ENCODE measurements at places on chromosomes 5 and 9. TPM values are rescaled to one million over a fixed set of nuclear protein-coding genes. Genes with fewer than 3 reads are reported as not detected.
A peak's percentile ranks its signal among the peaks of the same experiment; 100 is the strongest.

DNA sequence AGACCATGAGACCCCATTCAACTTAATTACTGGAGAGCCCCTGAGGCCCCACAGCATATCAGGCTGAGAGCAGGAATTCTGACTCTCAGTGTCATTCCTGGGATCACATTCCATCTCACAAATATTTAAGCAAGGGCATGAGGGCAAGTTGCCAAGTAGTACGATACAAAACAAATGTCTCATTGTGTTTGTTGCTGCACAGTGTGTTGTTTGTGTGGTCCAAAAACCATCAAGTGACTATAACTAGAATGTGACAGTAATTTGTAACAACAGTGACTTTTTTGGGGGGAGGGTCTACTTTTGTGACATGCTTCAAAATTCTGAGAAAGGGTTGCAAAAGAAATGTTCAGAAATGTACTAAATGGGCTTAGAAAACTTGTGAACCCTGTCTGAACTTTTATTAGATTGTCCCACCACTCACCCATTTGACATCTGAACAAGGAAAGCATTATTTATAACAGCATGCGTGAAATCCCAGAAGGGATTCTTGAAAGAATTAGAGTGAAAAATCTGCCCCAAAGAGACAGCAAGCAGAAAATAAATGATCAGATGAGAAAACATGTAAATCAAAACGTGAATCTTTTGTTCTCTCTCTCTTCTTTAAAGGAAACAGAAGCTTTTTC is 347.0 kb downstream of the NTRK2 start:
- H3K4me1 ChIP-seq, result no peaks in the 10 kb centered on the region
- H3K27me3 ChIP-seq, result no peaks in the 10 kb centered on the region
- H3K36me3 ChIP-seq, result no peaks in the 10 kb centered on the region

GRCh38 chr9:4489562-4489918 is 728 bp upstream of the SLC1A1 start:
- H3K27ac ChIP-seq, result no peak overlapping the region
- no peaks in the 10 kb centered on the region for H3K27me3 ChIP-seq
- peaks cover 5% of the 10 kb centered on the region for H3K4me1 ChIP-seq
- peak overlapping the region; percentile 97 for H3K4me3 ChIP-seq
- peaks cover 9% of the 10 kb centered on the region for H3K36me3 ChIP-seq

DNA sequence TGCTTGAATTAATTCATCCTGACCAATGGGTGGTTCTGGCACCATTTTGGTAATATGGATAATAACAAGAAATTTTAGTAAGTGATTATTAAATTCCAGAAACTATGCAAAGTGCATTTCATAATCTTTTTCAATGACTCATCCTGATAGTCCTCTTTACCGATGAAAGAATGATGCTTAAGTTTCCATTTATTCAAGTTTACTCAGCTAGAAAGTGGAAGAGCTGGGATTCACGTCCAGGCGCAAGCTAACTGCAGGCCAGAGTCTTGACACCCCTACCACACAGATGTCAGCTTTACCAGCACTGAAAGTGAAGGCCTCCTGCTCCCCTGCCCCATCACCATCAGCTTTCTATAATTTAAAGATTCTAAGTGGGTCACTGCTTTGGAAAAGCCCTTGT is 493.5 kb upstream of the WWC1 start:
- peaks cover 26% of the 10 kb centered on the region for H3K4me1 ChIP-seq
- H3K36me3 ChIP-seq, result no peaks in the 10 kb centered on the region
- peak; percentile 14 for DNase-seq
- no peaks in the 10 kb centered on the region for H3K27me3 ChIP-seq
- H3K4me3 ChIP-seq, result no peak overlapping the region

GRCh38 chr5:83277953-83278352 is 193.6 kb upstream of the VCAN start:
- no peak for DNase-seq
- H3K4me3 ChIP-seq, result no peak overlapping the region
- H3K36me3 ChIP-seq, result no peaks in the 10 kb centered on the region
- H3K27me3 ChIP-seq, result no peaks in the 10 kb centered on the region
- H3K27ac ChIP-seq, result no peak overlapping the region

The FGD3 gene
- total RNA-seq, result 0.33 TPM

GRCh38 chr5:57911438-57911837 is 428.8 kb upstream of the ACTBL2 start:
- DNase-seq, result no peak
- H3K36me3 ChIP-seq, result no peaks in the 10 kb centered on the region
- peaks cover 4% of the 10 kb centered on the region for H3K27me3 ChIP-seq
- H3K27ac ChIP-seq, result no peak overlapping the region
- no peaks in the 10 kb centered on the region for H3K4me1 ChIP-seq
- H3K4me3 ChIP-seq, result no peak overlapping the region

The TMEM215 gene
- not detected for total RNA-seq

DNA sequence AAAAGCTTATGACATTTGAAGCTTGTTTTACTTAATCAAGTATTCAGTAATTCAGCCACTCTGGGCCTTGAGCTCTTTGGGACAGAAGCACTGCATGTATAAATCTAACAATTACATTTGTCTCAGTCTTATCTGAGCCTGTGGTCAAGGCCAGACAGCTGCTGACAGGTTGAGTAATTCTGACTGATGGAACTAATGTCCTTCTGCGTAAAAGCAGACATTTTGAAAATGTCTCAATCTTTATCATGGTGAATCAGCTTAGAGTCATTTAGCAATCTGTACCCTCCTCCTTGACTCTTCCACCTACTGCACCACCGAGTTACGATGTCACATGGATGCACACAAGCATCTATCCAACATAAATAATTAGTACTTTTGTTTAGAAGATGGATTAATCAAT is 400.0 kb downstream of the ARRDC3 start:
- H3K36me3 ChIP-seq, result no peaks in the 10 kb centered on the region
- no peak overlapping the region for H3K27ac ChIP-seq
- no peak for DNase-seq
- peaks cover 3% of the 10 kb centered on the region for H3K4me1 ChIP-seq
- no peaks in the 10 kb centered on the region for H3K27me3 ChIP-seq

DNA sequence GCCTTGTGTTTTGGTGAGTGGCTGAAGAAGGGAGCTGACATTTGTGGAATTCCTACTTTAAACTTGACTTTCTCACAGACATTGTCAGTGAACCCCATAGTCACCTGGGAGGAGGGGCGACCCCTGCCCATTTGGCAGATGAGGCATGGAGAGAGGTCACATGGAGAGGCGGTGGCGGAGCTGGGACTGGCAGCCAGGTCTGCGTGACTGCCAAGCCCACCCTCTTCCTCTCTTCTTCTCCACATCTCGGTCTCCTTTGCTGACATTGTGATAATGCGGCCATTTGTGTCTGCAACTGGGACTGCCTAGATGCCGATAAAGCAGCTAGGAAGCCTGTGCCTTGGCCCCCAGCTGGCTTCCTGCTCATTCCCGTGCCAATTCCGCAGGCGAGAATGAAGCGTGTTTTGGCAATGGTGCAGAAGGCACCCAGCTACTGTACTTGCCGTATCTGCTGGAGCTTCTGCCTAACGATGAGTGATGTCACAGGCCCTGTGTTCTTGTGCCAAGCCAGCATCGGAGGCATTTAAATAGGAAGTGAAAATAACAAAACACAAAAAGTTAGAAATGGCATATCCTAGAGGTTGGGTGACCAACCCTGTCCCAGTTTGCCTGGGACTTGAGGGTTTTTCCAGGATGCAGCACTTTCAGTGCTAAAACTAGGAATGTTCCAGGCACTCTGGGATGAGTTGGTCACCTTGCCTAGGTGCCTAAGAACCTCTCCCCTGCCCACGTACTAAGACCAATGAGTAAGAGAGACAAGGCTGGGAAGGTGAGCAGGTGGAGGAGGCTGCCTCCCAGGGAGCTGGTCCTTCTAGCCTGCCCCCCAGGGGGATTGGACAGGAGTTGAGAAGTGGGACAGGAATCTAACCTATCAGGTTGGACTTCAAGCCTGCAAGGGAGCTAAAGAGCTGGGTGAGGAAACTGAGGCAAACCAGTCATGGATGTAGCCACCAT is 23.6 kb downstream of the OLFML2A start:
- no peak overlapping the region for H3K27ac ChIP-seq
- DNase-seq, result no peak
- no peak overlapping the region for H3K4me3 ChIP-seq
- H3K4me1 ChIP-seq, result no peaks in the 10 kb centered on the region
- no peaks in the 10 kb centered on the region for H3K27me3 ChIP-seq
- no peaks in the 10 kb centered on the region for H3K36me3 ChIP-seq

DNA sequence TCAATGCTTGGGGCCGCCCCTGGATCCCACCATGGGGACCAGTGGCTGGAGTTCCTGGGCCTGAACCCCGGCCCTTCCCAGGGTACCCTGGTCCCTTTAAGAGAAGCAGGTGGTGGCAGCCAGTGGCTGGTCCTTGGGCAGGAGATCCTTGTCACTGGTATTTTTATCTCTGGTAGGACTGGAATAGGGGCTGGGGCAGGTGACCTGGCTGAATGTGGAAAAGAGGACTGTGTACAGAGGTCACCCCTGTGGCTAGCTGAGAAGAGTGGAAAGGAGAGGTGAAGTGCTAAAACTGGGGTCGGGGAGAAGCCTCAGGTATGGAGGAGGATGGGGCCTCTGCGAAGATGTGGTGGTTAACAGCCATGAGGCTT is 7.0 kb downstream of the CRAT start:
- no peak overlapping the region for H3K27ac ChIP-seq
- no peak for DNase-seq
- no peaks in the 10 kb centered on the region for H3K36me3 ChIP-seq
- H3K4me1 ChIP-seq, result no peaks in the 10 kb centered on the region
- H3K27me3 ChIP-seq, result no peaks in the 10 kb centered on the region
- no peak overlapping the region for H3K4me3 ChIP-seq

DNA sequence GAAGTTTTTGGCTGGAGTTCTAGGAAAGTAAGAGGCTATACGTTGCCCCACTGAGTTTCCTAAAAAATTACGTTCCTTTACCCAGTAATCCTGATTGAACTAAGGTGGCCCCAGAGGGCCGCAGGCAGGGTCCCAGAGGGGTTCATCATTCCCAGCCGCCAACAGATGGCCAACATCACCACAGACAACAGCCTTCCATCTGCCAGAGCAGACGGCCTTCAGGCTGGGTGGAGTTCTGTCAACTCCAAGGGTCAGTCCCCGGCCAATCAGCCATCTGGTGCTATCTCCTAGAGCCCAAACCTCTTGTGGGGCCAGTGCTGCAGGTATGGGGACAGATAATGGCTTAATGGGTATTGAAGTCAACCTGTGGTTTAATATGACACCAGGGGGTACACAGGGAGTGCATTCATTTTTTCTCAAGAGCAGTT is 30.4 kb downstream of the TBC1D2 start:
- no peak overlapping the region for H3K27ac ChIP-seq
- no peaks in the 10 kb centered on the region for H3K27me3 ChIP-seq
- DNase-seq, result no peak
- H3K4me1 ChIP-seq, result no peaks in the 10 kb centered on the region
- peaks cover 19% of the 10 kb centered on the region for H3K36me3 ChIP-seq

- no peaks in the 10 kb centered on the region for H3K36me3 ChIP-seq
- no peak overlapping the region for H3K4me3 ChIP-seq
- H3K27ac ChIP-seq, result peak overlapping the region; percentile 34
- H3K27me3 ChIP-seq, result no peaks in the 10 kb centered on the region
These were observed 86.8 kb downstream of the GTF3C4 start for GRCh38 chr9:132757016-132757415.

The TAF11L5 gene
- total RNA-seq, result not detected

The SH3TC2 gene
- 0.66 TPM for total RNA-seq

The SLC25A2 gene
- 0.50 TPM for total RNA-seq

DNA sequence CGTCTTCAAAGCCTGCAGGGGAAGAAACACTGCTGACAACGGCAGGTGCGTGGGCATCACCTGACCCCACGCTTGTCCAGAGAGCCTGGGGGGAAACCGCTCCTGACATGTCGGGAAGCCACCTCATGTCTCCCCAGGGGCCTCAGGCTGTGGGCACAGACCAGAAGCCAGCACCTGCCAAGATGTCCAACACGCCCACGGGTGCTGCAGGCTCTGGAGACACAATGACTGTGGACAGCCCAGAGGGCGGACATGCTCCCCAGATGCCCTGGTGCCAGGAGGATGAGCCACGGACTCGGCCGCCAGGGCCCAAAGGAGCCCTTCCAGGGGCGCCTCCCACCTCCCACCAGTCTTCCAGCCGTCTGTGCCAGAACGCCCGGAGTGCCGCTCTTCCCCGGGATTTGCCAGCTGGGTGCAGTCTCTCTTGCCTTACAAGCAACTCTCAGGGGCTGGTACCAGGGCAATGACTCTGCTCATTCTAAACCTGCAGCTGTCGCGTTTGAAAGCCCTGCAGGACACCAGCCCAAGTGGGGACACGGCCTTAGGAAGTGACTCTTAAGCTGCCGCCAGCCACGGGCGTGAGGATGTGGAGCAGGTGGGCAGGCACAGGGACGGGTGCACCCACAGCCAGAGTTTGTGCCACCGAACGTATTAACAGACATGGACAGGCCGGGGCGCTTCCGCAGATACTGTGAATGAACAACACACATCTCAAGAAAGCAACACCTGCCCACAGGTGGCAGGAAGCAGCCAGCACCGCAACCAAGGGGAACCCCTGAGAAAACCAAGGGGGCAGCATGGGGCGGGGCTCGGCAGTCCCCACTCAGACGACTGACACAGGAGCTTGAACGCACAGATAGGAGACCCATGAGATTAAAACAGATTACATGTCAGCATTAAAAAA is 6.8 kb upstream of the LHX3 start:
- peaks cover 24% of the 10 kb centered on the region for H3K36me3 ChIP-seq
- H3K4me1 ChIP-seq, result no peaks in the 10 kb centered on the region
- H3K4me3 ChIP-seq, result no peak overlapping the region
- H3K27me3 ChIP-seq, result no peaks in the 10 kb centered on the region

- H3K4me1 ChIP-seq, result no peaks in the 10 kb centered on the region
- no peak overlapping the region for H3K4me3 ChIP-seq
- no peak overlapping the region for H3K27ac ChIP-seq
These were observed 54.5 kb downstream of the PFDN1 start for GRCh38 chr5:140248414-140248813.

GRCh38 chr9:93686127-93686879 is 109.9 kb downstream of the PHF2 start:
- H3K36me3 ChIP-seq, result no peaks in the 10 kb centered on the region
- H3K4me3 ChIP-seq, result no peak overlapping the region
- no peak overlapping the region for H3K27ac ChIP-seq
- H3K27me3 ChIP-seq, result no peaks in the 10 kb centered on the region

DNA sequence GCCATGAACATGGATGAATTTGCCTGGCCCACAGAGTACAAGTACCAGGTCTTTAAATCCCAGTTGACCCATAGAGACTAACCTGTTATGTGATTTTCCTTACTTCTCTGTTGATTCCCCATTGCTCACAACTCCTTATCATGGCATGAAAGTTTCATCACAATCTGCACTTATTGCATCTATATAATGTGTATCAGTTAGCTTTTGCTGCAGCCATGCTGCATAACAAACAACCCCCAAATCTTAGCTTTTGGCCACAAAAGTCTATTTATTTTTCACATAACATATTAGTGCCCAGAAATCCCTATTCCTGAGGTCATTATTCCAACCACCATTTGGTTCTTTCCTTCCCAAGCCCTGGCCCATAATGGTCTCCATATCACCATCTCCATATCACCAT is 3.7 kb downstream of the GGTA1 start:
- peaks cover 44% of the 10 kb centered on the region for H3K27me3 ChIP-seq
- no peaks in the 10 kb centered on the region for H3K36me3 ChIP-seq
- H3K4me3 ChIP-seq, result no peak overlapping the region
- no peak for DNase-seq
- H3K27ac ChIP-seq, result no peak overlapping the region

Measured in endodermal cell (in vitro differentiated cells).